ENCODE measurements at places on chromosomes 4 and X.

DNA sequence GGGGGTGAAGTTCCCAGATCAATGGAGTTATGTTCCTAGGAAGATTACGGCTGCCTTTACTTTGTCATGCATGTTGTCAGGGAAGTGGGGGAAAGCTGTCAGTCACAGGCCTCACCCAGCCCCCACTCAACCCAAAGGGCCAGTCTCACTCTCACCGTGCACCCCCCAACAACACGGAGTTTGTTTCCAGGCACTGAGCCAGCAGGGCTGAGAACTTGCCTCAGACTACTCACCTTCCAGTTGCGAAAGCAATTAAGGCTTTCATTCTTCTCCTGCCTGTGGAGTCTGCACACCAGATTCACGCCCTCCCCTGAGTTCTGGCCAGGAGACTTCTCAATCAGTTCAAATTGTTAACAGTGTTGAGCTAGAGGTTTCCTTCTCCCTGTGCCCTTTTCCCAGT, 114.3 kb downstream of the SH3BGRL start:
- no peak for DNase-seq

GRCh38 chr4:74501579-74501978, 56.6 kb downstream of the AREG start:
- DNase-seq = no peak

GRCh38 chr4:82358847-82359246, 14.9 kb downstream of the HNRNPD start:
- no peak for DNase-seq

- DNase-seq = no peak
Measured at GRCh38 chr4:36128689-36129088, 115.6 kb downstream of the ARAP2 start.

DNA sequence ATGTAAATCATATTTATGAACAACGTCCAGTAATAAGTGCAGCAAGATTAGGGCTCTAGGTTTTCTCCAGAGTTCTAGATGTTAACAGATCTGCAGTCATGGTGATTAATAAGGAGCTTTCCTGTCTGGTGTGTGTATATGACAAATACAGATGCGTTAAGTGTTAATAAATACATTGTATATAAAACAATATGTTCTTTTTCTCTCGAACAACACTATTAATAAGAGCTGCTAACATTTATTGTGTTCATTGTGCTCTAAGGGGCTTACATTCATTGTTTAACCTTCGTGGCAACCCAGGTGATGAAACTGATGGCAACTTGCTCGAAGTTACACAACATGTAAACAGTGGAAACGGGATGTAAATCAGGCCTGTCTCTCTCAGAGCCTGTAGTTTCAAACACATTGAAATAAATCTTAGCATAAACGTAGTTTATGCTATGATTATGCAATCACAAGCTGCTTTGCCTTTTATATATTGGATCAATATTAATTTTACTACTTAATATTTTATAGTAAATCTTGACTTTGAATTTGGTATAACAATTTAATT, 547 bp upstream of the CLGN start:
- DNase-seq = peak; percentile 57

DNA sequence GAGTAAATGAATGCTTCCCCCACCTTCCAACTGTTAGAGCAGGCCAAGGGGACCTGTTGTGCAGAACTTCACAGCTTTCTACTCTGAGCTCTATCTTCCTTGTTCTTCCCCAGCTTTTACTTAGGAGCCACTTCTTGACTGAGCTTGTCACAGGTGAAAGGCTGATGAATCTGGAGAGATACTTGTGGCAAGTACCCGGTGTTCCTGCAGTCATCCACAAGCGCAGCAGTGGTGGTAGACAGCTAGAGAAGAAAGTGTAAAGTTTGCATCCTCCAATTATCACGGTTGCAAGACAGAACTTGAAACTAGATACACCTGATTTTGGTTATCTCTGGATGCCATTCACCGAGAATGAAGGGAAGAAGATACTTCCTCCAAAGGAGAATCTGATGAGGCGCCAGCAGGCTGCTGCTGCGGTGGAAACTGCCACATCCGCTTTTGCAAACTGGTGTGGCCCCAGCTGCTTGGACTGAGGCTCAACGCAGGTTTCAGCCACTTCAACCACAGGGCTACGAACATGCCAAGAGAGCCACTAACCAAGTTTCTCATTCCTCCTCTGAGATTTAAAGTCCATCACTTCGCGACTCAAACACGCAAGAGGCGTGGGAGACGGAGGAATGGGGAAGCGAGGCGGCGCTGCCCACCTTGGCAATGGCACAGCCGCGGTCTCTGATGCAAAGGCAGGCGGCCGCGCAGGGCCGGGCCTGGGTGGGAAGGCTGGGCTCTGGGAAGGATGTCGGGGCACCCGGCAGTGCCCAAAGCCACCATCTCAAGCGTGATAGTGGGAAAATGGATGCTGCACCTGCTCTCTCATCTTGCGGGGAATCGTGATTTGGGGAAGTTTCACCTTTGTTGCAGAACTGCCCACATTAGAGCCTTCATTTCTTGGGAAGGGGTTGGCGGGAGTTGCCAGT, 1.3 kb upstream of the FHIP1A start:
- DNase-seq = no peak

Measured in DMS79 treated with DMSO at 0.1 percent for 48 hours (cell line).